ENCODE measurements at places on chromosomes 3 and 15.

DNA sequence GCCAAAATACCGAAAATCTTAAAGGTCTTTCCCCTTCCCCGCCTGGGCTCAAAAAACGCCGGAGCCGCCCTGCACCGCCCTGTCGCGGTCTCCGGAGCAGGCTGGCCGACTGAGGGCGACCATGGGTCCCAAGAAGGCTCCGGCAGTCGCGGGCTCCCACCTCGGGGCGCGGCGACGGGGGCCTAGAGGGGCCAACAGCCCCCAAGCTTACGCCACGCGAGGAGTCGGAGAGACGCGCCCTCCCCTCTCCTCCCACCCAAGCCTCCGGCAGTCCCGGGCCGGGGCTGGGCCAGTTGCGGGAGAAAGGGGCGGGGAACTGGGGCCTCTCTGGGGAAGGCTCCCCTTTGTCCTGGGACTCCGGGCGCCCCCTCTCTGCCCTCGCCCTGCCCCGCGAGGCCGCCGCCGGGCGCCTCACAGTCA is 69.2 kb downstream of the GOLGA8B start:
- DNase-seq = no peak

DNA sequence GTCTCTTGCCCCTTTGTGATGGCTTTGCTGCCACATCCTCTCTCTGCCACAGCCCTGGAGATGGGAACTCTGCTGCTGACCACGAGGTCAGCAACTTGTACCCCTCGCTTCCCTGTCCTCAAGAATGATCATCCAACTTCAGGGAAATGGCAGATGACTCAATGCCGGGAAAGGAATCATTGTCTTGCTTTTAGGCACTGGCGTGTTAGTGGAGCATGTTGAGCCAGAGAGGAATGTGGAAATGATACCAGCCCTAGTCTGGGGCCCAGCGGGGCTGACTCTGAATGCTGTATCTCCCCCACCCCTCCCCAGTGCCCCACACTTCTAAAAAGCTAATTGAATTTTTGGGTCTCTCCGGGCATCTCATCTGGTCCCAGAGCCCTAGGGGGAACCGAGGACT is 184.9 kb upstream of the BHLHE40 start:
- no peak for DNase-seq

GRCh38 chr15:76994971-76995945 is at the start of gene PSTPIP1:
PSTPIP1 (plus strand) TSS chr15:76995126; CDS start chr15:76995574, 448 bp downstream.
- DNase-seq = peak; percentile 52

DNA sequence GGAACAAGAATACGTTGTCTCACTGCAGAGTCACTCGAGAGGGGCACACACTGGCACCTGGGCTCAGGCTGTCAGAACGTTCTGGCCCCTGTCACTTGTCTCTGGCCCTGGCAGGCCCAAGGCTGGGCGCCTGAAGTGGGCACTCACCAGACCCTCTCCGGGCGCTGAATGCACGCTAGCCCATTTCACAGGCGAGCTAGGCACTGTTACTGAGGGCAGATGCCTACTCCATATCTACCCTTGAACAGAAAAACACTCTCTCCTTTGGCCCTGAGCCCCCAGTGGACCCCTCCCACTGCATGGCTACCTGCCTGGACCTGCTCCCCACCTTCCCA is 42.3 kb upstream of the IQSEC1 start:
- DNase-seq = no peak

DNA sequence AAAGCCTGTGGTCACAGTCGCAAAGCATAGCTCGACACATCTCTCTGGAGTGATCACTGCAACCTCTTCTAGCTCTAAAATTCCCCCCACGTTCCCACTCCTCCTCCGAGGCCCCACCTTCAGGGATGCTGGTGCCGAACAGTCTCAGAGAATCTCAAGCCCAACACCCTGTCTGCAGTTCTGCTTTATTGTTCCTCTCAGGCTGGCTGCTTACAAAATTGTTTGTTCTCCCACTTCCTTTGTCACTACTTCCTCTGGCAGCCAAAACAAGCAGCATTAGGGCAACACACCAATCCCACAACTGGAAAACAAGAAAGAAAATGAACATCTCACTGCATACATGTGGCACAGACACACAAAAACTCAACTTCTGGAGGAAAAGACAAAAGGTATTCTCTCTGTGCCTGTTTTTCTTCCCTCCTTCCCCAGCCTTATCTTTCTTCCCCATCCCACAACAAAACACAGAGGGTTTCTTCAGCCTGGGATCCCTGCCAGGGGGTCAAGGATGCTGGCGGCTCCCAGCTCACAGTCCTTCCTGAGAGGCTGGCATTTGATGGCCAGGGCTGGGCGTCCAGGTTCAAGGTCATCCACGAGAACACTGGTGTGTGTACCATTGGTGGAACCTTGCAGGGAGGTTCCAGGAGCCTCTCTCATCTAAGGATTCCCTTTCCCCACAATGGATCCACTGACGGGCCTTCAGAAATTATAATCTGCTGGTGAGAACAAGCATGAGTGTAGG is 108.4 kb downstream of the TMCO5A start:
- DNase-seq = no peak

DNA sequence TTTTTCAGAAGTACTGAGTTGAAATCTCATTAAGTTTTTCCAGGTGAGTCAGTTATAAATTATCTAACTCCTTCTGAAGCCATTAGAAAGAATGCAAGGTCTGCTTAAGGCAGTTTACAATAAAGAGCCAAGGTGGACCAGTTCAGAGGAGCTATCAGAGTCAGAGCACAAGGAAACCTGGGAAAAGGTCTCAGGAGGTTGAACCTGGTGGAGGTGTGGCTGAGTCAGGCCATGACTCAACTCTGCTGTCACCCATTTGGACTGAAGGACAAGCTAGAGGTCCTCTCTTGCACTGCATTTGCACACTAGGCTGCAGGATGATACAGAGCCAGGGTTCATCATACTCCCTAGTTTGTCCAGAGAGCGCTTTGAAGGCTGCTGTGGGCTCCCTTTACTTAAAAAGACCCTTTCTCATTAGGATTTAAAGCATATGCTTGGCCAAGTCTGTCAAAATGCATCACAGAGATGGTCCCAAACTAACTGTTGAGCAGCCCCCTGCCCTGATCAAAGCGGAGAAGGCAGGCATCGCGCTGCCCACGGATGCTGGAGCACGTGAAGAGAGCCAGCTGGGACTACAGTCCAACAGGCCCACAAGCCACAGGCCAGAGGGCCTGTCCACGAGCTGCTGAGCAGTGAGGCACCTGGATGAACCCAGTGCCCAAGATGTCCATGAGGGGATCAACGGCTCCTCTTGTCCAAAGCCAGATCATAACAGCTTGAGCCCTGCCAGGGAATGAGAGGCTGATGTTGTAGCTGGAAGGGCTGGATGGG is 26.0 kb upstream of the MRPS22 start:
- no peak for DNase-seq

GRCh38 chr3:182981038-182981380 is 671 bp upstream of the DCUN1D1 start:
- DNase-seq = peak; percentile 11

DNA sequence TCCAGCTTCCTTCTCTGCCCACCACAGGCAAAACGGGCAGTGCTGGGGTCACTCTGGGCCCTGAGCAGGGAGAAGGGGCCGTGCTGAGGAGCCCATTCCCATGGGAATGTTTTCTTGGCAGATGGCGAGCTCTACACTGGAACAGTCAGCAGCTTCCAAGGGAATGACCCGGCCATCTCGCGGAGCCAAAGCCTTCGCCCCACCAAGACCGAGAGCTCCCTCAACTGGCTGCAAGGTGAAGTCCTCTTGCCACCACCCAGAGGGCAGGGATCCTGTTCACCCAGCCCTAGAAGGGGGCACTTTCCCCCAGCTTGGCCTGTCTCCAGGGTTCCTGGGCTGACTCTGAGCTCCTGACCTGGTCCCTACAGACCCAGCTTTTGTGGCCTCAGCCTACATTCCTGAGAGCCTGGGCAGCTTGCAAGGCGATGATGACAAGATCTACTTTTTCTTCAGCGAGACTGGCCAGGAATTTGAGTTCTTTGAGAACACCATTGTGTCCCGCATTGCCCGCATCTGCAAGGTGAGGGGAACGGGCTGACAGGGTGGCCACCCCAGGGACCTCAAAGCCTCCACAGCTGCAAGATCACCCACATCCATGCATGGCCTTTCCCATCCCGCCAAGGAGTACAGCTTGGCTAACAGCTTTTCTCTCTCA is 12.4 kb downstream of the CIB1 start:
- no peak for DNase-seq

DNA sequence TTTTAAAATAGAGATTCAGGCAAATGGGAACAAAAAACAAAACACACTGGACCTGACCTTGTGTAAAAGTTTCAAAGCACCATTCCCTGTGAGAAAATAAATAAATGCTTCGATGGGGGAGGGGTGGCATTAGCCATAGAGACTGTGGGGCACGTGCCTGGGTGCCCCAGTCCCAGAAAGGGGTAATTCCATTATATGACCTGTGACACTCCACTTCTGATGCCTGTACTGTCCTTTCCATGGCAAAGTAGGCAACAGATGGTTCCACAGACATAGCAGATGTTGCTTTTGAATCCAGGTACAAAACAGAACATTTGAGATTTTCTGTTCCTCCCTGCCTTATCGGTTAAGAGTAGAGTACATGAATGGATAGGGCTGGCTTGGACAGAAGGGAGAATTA is 3.9 kb downstream of the PHLDB2 start:
- no peak for DNase-seq

- DNase-seq = no peak
Observed at GRCh38 chr3:114314282-114314681, 20.5 kb downstream of the TIGIT start.

DNA sequence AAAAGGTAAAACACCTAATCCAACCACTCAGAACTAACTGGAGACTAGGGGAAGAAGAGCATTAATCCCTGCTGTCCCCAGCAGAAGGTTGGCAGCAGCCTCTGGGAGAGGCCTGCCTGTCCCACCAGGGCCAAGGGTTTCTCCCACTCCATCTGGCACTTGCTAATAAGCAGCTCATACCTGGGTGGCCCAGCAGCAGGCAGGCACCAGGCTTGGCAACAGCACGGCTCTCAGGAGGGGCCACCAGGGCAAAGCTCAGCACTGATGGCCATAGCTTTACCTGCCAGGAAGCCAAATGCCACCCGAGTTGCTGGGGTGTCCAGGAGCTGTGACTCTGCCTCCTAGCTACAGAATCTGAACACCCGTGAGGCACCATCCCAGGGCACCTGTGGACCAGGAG is 58.3 kb downstream of the BOC start:
- DNase-seq = no peak

- DNase-seq = no peak
Observed at GRCh38 chr3:131082871-131083863, 56.5 kb downstream of the NEK11 start.

DNA sequence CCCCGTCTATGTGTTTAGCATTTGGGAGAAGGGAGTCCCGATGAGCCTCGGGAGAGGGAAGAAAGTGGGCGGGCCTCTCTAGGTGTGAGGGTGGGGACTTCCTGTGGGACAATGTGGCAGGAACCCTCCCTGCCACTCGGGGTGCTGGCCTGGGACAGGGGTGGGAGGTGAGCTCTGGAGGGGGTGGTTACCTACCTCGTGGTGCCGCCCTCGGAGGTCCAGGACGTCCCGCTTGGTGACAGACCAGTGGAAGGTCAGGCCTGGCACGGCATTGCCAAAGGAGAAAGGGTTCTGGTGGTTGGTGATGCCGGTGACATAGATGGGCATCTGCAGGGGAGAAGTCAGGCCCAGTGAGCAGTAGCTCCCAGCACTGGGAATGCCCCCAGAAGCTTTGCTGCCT is 83.5 kb downstream of the NUP210 start:
- no peak for DNase-seq

GRCh38 chr15:42880121-42880520 is 40.5 kb downstream of the TTBK2 start:
- no peak for DNase-seq

GRCh38 chr3:115922681-115923347 is 299.5 kb downstream of the GAP43 start:
- DNase-seq = no peak

DNA sequence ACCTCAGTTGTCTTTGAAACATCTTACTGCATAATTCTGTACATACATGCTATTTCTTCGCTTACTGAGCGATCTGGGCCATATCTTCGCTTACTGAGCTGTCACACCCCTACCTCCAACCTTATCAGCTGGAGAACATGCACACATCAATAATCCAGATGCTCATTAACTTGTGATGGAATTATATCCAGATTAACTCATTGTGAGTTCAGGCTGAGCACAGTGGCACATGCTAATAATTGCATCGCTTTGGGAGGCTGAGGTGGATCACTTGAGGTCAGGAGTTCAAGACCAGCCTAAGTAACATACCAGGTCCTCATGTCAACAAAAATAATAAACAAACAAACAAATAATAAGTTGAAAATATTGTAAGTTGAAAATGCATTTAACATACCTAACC is 19.3 kb upstream of the ANXA2 start:
- no peak for DNase-seq

DNA sequence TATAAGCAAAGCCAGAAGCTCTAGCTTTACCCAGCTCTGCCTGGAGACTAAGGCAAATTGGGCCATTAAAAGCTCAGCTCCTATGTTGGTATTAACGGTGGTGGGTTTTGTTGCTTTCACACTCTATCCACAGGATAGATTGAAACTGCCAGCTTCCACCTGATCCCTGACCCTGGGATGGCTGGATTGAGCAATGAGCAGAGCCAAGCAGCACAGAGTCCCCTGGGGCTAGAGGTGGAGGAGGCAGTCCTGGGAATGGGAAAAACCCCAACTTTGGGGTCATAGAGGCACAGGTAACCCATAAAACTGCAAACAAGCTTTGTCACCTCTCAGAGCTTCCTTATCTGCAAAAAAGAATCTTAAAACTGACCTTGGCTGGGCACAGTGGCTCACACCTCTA is 6.6 kb downstream of the RHO start:
- DNase-seq = no peak

DNA sequence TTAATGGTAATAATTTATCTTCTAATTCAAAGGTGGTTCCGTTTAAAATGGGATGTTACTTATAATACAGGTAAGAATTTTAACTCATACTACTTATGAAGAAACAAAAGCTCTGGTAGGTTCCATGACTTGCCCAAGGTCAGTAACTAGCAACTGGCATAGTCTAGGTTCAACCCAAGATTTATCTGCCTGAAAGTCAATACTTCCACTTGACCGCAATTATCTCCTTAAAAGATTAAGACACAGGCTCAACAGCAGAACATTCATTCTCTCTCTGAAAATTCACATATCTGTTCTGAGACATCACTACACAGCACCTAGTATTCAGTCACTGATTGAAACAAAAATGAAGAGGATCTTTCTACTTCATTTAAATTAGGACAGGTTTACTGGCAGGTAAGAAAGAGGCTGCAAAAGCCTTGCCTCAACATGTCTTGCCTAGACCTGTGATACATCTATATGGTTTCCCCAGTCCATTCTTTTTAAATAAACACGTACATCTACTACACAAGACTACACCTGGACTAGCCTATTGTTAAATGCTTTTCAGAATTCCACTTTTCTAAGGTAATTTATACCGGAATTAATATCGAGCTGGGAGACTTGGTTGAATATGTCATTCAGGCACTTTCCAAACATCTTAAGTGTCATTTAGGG is 1.2 kb downstream of the CSNK1G1 start:
- no peak for DNase-seq

GRCh38 chr3:160842021-160843005 is 86.3 kb downstream of the PPM1L start:
- no peak for DNase-seq

- DNase-seq = no peak
Observed at GRCh38 chr15:66233487-66234415, 19.8 kb downstream of the MEGF11 start.

GRCh38 chr15:83476066-83476465 is 28.9 kb downstream of the SH3GL3 start:
- DNase-seq = no peak

GRCh38 chr3:18386274-18386890 is 38.8 kb downstream of the SATB1 start:
- no peak for DNase-seq

GRCh38 chr15:80272987-80273386 is 21.0 kb upstream of the CTXND1 start:
- no peak for DNase-seq

GRCh38 chr3:55544219-55544618 is 57.1 kb upstream of the WNT5A start:
- no peak for DNase-seq
